Stimulated activated CD8-positive, alpha-beta memory T cell treated with anti-CD3 and anti-CD28 coated beads, Interleukin-2, amount 100 ng/mL, for 48 hours (primary cell): ENCODE measurements at places on chromosomes 4 and X.

DNA sequence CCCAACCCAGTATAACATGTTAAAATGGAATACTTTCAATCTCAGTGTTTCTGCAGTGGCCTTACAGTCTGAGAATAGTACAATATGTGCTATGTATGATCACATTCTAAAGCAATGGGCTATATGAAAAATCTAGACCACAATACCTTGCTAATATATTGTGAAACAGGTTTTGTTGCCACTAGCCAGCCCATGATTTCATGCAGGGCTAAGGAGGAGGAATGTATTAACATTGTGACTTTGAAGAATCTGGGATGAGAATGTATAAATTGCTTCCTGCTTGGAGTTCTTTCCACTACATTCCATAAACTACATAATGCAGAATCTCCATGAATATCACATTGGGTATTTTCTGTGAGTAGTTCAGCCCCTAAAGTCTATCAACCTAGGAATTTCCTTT, 935.4 kb upstream of the GRIA3 start:
- no peak for DNase-seq

GRCh38 chrX:130999360-130999759, 58.8 kb upstream of the ARHGAP36 start:
- no peak for DNase-seq

DNA sequence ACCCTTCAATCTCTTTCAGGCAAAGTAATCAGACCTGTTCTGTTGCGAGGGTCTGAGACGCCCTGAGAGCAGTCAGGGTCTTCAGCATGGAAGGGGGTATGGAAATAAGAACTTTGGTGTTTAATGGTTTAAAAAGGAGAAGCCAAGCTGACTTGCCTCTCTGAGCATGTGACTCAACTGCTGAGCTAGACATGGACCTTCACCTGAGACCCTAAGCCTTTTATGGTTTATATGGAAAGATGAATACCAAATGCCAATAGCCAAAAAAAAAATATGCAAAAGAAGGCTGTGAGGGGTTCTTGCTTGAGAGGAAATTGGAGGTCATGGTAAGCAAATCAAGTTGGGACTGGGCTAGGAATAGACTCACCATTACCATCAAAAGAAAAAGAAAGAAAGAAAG, 30.6 kb downstream of the CHRNA9 start:
- DNase-seq, result no peak

- DNase-seq, result no peak
Observed at GRCh38 chr4:16636304-16636703, 262.1 kb downstream of the LDB2 start.

GRCh38 chrX:31423609-31424189, 351.9 kb upstream of the FTHL17 start:
- DNase-seq, result no peak

DNA sequence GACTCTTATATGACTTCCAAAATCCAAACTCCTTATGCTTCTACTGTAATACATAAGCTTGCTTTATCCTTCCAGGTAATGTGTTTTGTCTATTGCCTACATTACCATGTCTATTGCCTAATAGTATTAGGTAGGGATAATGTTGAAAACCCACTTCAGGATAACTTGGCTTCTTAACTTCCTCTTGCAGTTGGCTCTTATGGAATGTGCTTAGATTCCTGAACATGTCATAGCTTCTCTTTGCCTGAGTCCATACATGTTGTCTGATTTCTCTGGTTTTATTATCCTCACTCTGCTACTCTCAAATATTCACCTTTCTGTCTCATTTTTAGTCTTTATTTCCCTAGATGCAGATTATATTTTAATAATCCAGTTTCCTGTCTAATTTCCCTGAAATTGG, 599.9 kb downstream of the IL15 start:
- no peak for DNase-seq

DNA sequence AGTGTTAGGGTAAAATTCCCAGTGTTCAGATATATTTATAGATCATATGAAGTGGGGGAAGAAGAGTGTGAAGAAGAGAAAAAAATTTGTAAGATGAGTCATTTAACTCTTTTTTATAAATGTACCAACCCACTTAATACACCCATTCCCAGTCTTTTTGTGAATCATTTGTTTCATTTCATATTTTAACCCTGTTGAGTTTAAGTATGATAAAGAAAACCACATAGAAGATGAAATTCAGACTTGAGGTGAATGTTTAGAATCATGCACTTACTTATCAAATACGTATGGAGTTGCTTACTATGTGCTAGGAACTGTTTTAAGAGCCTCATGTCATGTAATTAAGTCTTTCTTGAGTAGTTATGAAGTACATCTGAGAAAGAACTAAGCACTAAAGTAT, 56.6 kb upstream of the DAPP1 start:
- DNase-seq, result no peak

- DNase-seq, result no peak
Observed at GRCh38 chr4:22661443-22661842, 31.3 kb upstream of the GBA3 start.

GRCh38 chr4:170805352-170805751, 715.6 kb upstream of the AADAT start:
- DNase-seq, result no peak

- DNase-seq, result no peak
Observed at GRCh38 chr4:44538534-44538933, 89.9 kb upstream of the KCTD8 start.

DNA sequence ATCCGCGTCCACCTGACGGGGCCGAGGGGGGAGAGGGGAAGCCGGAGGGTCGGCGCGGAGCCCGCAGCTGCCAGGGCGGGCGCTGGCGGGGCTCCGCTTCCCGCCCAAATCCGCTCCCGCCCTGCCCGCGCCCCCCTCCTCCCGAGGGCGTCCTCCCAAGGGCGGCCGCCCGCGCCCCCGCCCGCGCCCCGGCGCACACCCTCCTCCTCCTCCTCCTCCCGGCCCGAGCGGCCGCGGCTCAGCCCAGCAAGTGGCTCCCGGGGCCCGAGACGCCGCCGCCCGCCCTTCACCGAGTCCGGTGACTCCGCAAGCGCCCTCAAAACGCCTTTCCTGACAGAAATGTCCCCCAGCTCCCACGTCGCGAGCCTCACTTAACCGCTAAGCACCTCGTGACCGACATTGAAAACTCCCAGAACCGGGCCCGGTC, 487 bp downstream of the HMGB2 start:
- peak; percentile 17 for DNase-seq

GRCh38 chrX:80021621-80022020, 7.1 kb downstream of the TBX22 start:
- no peak for DNase-seq

- DNase-seq, result no peak
Observed at GRCh38 chr4:41362621-41363383, 106.1 kb downstream of the UCHL1 start.

DNA sequence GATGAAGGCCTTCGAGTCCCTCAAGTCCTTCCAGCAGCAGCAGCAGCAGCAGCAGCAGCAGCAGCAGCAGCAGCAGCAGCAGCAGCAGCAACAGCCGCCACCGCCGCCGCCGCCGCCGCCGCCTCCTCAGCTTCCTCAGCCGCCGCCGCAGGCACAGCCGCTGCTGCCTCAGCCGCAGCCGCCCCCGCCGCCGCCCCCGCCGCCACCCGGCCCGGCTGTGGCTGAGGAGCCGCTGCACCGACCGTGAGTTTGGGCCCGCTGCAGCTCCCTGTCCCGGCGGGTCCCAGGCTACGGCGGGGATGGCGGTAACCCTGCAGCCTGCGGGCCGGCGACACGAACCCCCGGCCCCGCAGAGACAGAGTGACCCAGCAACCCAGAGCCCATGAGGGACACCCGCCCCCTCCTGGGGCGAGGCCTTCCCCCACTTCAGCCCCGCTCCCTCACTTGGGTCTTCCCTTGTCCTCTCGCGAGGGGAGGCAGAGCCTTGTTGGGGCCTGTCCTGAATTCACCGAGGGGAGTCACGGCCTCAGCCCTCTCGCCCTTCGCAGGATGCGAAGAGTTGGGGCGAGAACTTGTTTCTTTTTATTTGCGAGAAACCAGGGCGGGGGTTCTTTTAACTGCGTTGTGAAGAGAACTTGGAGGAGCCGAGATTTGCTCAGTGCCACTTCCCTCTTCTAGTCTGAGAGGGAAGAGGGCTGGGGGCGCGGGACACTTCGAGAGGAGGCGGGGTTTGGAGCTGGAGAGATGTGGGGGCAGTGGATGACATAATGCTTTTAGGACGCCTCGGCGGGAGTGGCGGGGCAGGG, 568 bp downstream of the HTT start:
- peak; percentile 26 for DNase-seq

DNA sequence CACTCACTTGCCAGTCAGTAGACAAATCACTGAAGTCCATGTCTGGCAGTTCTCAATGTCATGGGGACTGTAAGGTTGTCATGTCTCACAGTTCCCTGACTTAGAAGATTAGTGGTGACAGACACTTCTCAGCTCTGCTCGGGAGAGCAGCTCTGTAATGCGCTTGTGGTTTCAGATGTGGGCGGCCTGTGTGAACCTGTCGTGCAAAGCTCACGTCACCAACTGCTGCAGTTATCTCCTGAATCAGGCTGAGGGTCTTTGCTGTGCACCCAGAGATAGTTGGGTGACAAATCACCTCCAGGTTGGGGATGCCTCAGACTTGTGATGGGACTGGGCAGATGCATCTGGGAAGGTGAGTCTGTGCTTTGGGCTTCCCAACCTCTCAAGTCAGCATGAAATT, at the start of gene IL9R:
TSS of gene IL9R (plus strand) at position 261 of the 400 bp plus-strand sequence. CDS start at position 325, 64 bp downstream.
- DNase-seq, result peak; percentile 55

GRCh38 chr4:71050809-71051208, 57.4 kb downstream of the DCK start:
- DNase-seq, result no peak
